ENCODE measurements at places on chromosomes 5 and 9. TPM values are rescaled to one million over a fixed set of nuclear protein-coding genes. Genes with fewer than 3 reads are reported as not detected.

- no peaks in the 10 kb centered on the region for H3K4me1 ChIP-seq
- H3K27me3 ChIP-seq, result no peaks in the 10 kb centered on the region
- H3K27ac ChIP-seq, result no peak overlapping the region
- H3K4me3 ChIP-seq, result no peak overlapping the region
Measured at GRCh38 chr5:42929871-42930270, 110.2 kb downstream of the ANXA2R start.

DNA sequence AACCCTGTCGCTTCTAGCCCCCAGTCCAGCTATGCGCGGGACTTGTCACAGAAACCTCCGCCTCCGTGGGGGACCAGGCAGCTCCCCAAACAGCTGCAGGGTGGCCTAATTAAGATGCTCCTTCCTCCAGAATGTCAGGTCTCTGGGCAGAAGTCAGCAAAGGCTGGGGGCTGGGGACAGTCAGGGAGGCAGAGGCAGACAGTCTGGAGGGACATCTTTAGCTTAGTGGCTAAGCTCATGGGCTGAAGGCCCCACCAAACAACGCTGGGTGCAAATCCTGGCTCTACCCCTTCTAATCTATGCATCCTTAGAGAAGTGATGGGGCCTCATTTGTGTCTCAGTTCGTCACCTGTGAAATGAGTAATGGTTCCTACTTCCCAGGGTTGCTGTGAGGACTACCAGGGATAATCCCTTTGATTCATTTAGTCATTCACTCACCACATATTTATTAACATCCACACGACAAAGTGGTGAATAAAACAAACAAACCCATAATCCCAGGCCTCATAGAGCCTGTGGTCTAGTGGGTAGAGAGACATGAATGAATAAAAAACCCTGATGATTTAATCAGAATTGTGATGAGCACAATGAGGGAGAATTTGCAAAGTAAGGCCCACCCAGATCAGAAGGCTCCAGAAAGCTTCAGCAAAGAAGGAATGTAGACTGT lies 20.2 kb upstream of the MED27 start:
- H3K4me1 ChIP-seq, result no peaks in the 10 kb centered on the region
- H3K27me3 ChIP-seq, result no peaks in the 10 kb centered on the region
- H3K36me3 ChIP-seq, result no peaks in the 10 kb centered on the region
- no peak overlapping the region for H3K4me3 ChIP-seq
- no peak overlapping the region for H3K27ac ChIP-seq
- no peak for DNase-seq

GRCh38 chr9:97923529-97924108 lies 1.3 kb upstream of the TRMO start:
- peak overlapping the region; percentile 64 for H3K4me3 ChIP-seq
- H3K4me1 ChIP-seq, result peaks cover 19% of the 10 kb centered on the region
- H3K36me3 ChIP-seq, result no peaks in the 10 kb centered on the region
- peak overlapping the region; percentile 94 for H3K27ac ChIP-seq
- H3K27me3 ChIP-seq, result no peaks in the 10 kb centered on the region

Gene NME5
- total RNA-seq, result not detected

Gene BSPRY
- not detected for total RNA-seq

GRCh38 chr9:33161011-33161588 lies 6.0 kb downstream of the B4GALT1 start:
- no peaks in the 10 kb centered on the region for H3K27me3 ChIP-seq
- H3K4me3 ChIP-seq, result peak overlapping the region; percentile 19
- H3K27ac ChIP-seq, result peak overlapping the region; percentile 99
- no peaks in the 10 kb centered on the region for H3K36me3 ChIP-seq

All from ascending aorta (tissue), 2 donors.